HTR-8/SVneo (cell line): ENCODE measurements at places on chromosomes 1 and 21.
A peak's percentile ranks its signal among the peaks of the same experiment; 100 is the strongest.

DNA sequence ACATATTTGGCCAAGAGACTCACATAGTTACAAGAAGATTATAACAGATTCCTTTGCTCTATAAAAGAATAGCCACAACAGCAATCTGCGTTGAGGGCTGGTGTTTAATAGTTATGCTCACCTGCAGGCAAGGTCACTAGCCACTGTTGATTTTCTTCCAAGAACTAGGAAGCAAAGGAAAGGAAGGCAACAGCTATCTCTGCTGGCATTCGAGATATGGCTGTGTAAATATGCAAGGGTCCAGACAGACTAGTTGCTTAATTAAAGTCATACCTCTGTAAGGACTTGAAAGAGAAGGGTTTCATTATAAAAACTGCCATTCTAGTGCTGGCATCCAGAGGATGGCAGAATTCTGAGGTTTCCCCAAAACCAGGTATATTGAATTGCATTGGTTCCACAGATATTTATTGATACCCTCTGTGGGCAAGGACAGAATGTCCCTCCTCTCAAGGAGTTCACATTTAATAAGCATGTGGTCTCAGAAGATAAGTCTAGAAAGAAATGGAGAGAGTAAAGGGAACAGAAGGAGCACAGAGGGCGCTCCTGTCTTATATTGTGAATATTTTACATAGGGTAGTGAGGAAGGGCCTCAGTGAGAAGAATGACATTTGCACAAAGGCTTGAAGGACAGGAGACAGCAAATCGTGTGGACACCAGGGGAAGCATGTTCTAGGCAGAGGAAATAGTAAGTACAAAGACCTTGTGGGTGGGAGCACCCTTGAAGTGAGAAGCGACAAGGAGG lies 23.6 kb upstream of the PLEKHA6 start:
- no peak for DNase-seq

- no peak for DNase-seq
Measured at GRCh38 chr1:213884942-213885341, 102.8 kb upstream of the PROX1 start.

GRCh38 chr1:77954521-77954920 lies 24.4 kb downstream of the FUBP1 start:
- DNase-seq: no peak

DNA sequence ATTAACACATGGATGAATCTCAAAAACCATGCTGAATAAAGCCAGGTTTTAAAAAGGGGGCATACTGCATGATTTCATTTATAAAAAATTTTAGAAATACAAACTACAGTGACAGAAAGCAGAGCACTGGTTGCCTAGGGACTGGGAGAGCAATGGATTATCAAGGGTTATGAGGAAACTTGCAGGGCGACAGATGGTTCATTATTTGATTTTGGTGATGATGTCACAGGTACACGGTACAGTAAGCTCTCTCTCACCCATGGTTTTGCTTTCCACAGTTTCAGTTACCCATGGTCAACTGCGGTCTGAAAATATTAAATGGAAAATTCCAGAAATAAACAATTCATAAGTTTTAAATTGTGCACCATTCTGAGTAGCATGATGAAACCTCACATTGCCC lies 14.1 kb downstream of the VAMP4 start:
- DNase-seq: no peak

DNA sequence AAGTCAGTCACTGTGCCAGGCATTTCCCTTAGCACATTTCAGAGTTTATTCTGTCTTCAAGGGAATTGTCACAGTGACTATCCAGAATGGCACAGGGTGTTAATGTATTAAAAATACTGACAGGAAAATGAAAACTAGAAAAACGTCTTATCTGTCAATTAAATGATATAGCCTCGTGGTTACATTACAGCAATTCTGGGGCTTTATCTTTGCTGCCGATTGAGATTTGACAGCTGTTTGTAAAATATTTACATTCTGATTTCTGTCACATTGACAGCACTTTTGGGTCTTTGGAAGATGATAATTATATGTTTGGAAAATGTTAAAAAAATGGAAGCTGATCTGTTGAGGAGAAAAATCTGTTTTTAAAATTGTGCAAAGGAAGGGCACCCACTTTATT lies 250.0 kb downstream of the CHRM3 start:
- DNase-seq: no peak

- no peak for DNase-seq
Measured at GRCh38 chr1:241677201-241677600, 25.1 kb downstream of the WDR64 start.

DNA sequence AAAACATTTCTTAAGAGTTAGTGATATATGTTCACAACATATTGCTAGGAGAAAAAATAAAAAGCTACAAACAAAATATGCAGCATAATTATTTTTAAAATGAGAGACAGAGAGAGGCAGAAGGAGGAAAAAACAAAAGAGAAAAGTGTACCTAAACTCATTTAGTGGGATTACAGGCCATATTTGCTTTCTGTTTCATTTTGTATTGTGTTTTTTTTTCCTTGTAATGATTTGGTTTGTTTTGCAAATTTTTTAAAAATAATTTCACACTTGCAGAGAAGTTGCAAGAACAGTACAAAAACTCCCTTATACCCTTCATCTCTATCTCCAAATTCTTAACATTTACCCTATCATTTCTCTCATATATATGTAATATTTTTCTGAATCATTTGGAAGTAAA lies 65.0 kb downstream of the LBR start:
- DNase-seq: no peak

DNA sequence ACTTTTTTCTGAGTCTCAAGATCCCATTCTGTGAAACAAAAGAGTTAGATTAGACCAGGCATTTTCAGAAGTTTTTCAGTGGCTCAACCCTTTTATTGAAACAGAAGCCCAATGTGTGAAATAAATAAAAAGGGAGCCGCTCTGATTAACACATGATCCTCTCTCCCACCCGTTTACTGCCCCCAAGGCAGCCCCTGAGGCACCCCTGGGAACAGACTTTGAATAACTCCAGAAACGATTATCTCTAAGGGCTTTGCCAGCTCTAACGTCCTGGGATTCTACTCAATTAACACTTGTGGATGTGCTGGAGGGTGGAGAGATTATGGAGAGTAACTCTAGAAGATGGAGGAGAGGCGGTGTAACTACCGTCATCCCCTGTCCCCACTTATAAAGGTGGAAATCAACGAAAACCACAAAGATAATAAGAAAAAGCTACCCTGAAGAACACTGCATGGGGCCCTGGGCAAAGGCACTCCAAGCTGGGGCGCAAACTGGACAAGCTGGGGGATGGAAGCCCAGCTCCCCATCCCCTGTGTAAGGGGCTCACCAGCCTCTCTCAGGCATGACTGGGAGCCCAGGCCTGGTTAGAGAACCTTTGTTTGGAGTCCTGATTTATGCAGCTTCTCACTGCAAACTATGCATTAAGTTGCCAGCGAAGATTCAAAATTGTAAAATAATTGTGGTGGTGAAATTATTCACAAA lies 39.0 kb upstream of the GRIK3 start:
- DNase-seq: no peak

- DNase-seq: peak; percentile 25
Measured at GRCh38 chr1:7703321-7704213, 67.5 kb upstream of the VAMP3 start.

DNA sequence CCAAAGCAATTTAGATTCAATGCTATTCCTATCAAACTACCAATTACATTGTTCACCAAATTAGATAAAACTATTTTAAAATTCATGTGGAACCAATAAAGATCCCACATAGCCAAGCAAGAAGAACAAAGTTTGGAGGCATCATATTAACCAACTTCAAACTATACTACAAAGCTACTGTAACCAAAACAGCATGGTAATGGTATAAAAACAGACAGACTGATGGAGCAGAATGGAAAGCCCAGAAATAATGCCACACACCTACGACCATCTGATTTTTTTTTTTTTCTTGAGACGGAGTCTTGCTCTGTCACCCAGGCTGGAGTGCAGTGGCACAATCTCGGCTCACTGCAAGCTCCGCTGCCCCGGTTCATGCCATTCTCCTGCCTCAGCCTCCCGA lies 7.1 kb downstream of the ZNF124 start:
- DNase-seq: no peak

- no peak for DNase-seq
Measured at GRCh38 chr1:236750928-236751327, 44.2 kb upstream of the MTR start.

DNA sequence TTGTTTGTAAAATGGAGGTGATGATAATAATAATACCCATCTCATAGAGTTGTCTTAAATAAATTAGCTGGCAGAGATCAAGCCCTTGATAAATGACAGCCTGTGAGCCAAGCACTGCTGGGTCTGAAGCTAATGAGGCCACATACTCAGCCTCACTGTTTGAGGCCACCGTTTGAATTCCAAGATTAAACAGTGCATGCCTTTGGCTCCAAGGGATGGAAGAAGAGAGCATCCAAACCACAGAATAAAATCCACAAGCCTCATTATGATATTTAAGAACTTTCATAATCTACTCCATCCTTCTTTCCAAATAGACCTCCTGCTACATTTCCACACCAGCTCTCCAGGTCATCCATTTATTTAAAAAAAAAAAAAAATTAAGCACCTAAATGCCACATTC lies 29.0 kb downstream of the TGFBR3 start:
- no peak for DNase-seq

DNA sequence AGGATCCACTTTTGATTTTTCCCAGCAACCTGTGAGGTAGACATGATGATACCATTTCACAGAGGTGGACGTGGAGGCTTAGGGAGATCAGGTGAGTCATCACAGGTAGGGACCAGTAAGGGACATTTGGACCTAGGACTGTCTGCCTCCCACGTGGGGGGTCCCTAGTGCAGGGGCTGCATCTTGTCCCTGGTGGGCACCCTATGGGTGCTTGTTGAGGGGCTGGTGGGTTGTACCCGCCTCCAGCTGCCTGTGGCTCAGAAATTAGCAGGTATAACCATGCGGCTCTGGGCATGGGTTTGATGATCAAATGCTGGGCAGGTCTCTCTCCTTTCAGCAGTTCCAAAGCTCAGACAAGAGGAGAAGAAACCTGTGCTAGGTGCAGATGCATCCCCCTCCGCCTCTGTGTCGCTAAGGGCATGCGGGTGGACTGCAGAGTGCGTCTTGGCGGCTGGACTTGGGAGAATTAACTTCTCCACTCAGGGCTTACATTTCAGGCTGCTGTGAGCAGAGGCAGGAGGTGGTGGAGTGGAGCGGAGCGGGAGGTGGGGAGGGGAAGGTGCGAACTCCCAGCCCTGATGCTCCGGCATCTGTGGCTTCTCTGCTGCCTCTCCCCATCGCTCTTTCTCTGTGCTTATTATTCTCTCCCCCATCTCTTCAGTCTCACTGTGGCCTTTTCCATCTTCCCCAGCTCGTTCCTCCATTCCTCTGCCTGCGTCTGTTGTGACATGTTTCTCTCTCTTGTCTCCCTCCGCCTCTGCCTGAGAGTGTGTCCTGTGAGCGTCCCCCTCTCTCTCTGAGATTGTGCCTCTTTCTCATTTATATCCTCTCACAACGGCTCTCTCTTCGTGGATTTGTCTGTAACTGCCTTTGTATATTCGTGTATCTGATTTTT lies 146.8 kb downstream of the PTPRU start:
- DNase-seq: no peak

DNA sequence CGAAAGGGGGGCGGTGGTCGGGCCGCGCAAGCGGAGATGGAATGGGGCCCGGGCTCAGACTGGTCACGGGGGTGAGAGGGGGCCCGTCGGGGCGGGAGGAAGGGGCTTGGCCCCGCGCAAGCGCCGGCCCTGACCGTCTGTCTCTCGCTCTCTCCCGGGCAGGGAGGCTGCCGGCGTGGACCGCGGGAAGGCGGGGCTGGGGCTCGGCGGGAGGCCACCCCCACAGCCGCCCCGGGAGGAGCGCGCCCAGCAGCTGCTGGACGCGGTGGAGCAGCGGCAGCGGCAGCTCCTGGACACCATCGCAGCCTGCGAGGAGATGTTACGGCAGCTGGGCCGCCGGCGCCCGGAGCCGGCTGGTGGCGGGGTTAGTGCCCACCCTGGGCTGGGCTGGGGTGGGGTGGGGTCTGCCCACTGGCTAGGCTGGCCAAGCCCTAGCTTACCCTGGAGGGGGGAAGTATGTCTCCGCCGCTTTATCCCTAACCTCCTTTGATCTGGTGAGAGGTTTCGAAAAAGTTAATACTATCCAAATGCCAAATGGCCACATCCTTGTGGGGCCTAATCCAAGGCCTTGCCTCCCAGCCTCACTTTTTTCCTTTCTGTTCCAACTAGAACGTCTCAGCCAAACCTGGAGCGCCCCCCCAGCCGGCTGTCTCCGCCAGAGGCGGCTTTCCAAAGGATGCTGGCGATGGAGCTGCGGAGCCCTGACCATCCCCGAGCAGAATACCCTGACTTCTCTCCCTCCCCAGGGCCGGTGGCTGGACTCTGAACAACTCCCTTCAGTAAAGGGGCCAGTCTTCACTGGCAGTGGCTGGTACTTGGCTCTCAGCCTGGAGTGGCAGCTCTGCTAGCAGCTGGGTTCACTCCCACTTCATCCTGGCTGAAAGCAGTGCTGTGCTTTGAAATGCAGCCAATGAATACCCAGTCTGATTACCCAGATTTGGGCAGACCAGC lies 636 bp upstream of the YRDC start:
- DNase-seq: peak; percentile 63

DNA sequence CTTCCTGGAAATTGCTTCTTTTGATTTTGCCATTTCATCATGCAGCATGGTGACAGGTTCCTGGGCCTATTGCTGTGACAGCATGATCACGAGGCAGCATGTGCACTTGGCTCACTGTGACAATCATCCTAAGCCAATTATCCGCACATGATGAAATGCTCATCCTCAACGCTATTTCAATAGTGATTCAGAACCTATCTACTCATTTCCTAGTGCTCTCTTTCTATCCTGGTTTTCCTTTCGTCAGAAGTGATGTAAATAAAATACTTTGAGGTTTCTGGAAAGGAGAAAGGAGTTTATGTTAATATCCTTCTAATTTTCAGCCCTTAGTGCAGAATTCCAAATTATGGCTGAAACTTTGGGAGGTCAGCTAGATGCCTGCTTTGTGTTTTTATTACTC lies 110.6 kb upstream of the ADAMTS5 start:
- no peak for DNase-seq

- no peak for DNase-seq
Measured at GRCh38 chr1:20110679-20111078, 8.7 kb downstream of the PLA2G2D start.

DNA sequence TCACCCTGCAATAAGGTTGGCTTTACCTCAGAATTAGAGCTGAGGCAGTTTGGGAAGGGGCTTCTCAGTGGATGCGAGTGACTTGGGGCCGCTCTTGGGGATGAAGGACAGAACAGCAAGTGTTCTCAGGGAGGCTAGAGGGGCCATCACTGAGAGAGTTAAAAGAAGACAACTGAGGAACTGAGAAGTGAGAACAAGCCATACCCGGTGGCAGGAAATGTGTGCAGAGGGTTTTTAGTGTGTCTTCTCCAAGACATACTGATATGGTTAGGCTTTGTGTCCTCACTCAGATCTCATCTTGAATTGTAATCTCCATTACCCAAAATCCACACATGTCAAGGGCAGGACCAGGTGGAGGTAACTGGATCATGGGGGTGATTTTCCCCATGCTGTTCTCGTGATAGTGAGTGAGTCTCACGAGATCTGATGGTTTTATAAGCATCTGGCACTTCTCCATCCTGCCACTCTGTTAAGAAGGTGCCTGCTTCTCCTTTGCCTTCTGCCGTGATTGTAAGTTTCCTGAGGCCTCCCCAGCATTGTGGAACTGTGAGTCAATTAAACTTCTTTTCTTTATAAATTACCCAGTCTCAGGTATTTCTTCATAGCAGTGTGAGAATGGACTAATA lies 75.8 kb downstream of the PCBP3 start:
- DNase-seq: no peak
